Testis (tissue), 5 donors: ENCODE measurements at places on chromosomes 2 and 18. TPM values are rescaled to one million over a fixed set of nuclear protein-coding genes. Genes with fewer than 3 reads are reported as not detected.

DNA sequence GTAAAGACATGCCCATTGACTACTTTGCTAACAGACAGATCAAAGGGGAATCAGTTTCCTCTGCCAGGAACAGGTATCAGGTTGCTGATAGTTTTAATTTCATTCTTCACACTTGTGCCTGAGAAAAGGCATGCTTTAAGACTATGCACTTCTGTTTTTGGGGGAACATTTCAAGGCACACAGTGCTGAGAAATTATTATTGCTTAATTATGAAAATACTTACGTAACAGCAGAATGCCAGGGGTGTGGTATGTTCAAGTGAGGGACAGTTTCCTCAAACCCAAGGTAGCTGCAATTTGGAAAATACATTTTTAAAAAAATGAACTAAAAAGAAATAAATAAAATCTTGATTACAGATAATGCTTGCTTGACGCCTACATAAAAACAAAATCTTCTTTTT lies 1746.1 kb upstream of the PIK3C3 start:
- H3K4me3 ChIP-seq: no peak overlapping the region
- no peak for DNase-seq
- H3K4me1 ChIP-seq: no peaks in the 10 kb centered on the region
- H3K36me3 ChIP-seq: no peaks in the 10 kb centered on the region
- H3K27me3 ChIP-seq: no peaks in the 10 kb centered on the region
- H3K27ac ChIP-seq: no peak overlapping the region

GRCh38 chr2:163341426-163341825 lies 394.4 kb downstream of the FIGN start:
- no peak overlapping the region for H3K4me3 ChIP-seq
- no peaks in the 10 kb centered on the region for H3K36me3 ChIP-seq
- no peaks in the 10 kb centered on the region for H3K4me1 ChIP-seq

GRCh38 chr18:24488824-24489493 lies 28.5 kb downstream of the HRH4 start:
- H3K36me3 ChIP-seq: no peaks in the 10 kb centered on the region
- H3K4me1 ChIP-seq: no peaks in the 10 kb centered on the region
- no peaks in the 10 kb centered on the region for H3K27me3 ChIP-seq

DNA sequence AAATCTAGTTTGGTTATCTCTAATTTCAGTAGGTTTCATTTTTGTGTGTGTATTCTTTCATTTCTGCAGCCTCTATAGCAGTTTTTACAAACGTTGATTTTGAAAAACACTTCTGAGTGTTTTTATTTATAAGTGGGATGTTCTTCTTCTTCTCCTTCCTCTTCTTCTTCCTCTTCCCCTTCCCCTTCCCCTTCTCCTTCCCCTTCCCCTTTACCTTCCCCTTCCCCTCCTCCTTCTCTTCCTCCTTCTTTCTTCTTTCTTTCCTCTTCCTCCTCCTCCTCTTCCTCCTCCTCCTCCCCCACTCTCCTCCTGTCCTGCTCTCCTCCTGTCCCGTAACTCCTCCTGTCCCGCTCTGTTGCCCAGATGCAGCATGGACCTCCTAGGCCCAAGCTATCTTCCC lies 4.2 kb downstream of the UGGT1 start:
- DNase-seq: no peak
- peaks cover 9% of the 10 kb centered on the region for H3K4me1 ChIP-seq
- no peaks in the 10 kb centered on the region for H3K36me3 ChIP-seq
- H3K27me3 ChIP-seq: no peaks in the 10 kb centered on the region

GRCh38 chr2:221608442-221608841 lies 36.3 kb upstream of the EPHA4 start:
- H3K27me3 ChIP-seq: no peaks in the 10 kb centered on the region
- no peak overlapping the region for H3K27ac ChIP-seq
- H3K36me3 ChIP-seq: no peaks in the 10 kb centered on the region

GRCh38 chr2:74653589-74653984 lies 460 bp upstream of the SEMA4F start:
- DNase-seq: no peak
- H3K27me3 ChIP-seq: no peaks in the 10 kb centered on the region

DNA sequence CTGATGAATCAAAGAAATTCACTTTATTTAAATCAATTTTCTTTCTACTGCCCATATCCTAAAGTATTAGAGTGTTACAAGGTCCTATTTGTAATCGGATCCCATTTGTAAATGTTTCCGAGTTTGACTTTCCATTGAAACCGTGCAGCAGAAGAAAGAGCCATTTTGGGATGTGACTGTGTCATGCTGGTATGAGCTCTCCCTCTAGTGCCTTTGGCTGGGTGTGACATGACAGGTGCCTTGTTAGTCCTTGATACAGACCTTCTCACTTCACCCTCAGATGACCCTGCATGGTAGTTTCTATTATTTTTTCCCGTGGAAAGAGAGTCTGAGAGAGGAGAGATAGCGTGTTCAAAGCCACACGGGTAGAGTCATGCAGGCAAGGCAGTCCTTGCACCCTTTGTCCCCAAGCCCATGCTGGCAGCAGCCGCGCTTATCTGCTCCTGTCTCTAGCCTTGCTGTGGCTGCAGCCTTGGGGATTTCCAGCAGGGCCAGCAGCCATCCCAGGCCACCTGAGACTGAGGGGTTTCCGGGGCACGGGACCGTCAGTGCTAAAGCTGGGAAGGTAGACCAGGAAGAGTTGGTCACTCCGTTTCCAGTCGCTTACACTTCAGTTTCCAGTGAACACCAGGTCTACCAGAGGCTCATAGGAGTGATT lies 21.4 kb downstream of the CHMP1B start:
- no peaks in the 10 kb centered on the region for H3K27me3 ChIP-seq
- peaks cover 2% of the 10 kb centered on the region for H3K4me1 ChIP-seq
- no peak overlapping the region for H3K4me3 ChIP-seq
- H3K36me3 ChIP-seq: no peaks in the 10 kb centered on the region
- DNase-seq: peak; percentile 57

DNA sequence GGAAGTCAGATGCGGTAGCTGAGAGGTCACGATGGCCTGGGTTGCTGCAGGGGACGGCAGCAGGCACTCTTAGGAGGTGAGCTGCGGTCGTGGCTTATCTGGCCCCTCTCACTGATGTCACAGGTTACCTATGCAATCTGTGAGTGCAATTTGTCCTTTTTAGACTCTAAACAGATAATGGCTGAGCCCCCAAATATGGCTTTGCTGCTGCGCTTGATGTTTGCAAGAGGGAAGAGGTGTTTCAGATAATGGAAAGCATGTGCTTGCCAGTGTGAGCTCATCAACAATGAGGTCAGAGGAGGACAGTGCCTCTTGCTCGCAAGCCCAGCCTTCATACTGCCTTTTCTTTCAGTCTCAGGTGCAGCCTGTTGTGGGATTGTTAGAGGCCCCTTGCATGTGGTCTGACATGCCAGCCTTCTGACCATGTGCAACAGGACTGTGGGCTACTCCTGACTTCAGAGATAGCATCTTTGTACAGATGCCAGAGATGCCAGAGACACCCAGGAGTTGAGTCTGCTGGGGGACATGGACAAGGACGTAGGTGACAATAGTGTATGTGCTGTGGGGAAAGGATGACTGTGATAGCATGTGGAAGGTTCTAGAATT lies 151.3 kb downstream of the TANC1 start:
- DNase-seq: peak; percentile 25
- no peak overlapping the region for H3K27ac ChIP-seq
- H3K4me1 ChIP-seq: no peaks in the 10 kb centered on the region
- no peaks in the 10 kb centered on the region for H3K36me3 ChIP-seq
- no peak overlapping the region for H3K4me3 ChIP-seq

GRCh38 chr2:176534798-176535466 lies 265.7 kb downstream of the MTX2 start:
- H3K27ac ChIP-seq: no peak overlapping the region
- DNase-seq: no peak

DNA sequence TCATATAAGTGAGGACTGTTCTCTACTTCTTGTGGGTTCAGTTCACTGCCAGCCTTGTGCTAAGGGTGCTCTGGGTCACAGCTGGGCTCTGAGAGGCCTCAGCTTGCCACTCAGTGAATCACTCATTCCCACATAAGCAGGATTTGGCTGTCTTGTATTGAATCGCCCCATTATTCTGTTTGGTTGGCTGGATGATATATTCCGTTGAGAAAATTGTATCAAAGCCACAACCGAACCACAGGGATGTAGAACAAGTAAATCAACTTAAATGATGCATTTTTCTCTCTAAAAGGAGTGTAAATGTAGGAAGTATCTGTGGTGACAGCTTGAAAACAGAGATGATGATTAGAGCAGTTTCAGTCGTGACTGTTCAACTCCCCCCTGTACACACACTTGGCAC lies 39.6 kb downstream of the TTC39C start:
- DNase-seq: no peak
- peaks cover 29% of the 10 kb centered on the region for H3K4me1 ChIP-seq
- no peaks in the 10 kb centered on the region for H3K27me3 ChIP-seq
- H3K4me3 ChIP-seq: no peak overlapping the region

- no peaks in the 10 kb centered on the region for H3K36me3 ChIP-seq
- H3K4me1 ChIP-seq: no peaks in the 10 kb centered on the region
- no peaks in the 10 kb centered on the region for H3K27me3 ChIP-seq
- H3K4me3 ChIP-seq: no peak overlapping the region
These were observed 454.0 kb upstream of the HS6ST1 start for GRCh38 chr2:128772671-128773070.

DNA sequence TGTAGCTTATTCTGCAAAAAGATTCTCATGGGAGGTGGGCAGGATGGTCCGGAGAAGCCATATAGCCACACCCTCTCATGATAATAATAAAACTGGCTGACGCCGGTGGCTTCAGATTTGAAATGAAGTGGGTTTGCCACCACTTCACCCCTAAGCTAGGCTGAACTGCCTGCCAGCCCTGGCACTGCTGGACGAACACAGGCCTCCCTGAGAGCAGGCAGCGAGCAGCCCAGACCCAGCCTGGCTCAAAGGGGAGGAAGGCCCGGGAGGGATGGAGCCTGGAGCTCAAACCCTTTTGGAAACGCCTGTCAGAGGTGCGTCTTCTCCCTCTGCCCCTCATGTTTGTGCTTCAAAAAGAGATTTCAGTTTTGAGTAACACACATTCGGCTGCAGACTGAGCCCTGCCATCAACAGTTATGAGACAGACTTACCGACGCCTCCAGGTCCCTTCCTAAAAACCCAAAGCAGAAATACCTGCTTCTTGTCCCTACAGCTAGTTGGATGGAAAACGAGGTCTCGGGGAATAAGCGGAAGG lies 71.1 kb upstream of the HPCAL1 start:
- peaks cover 12% of the 10 kb centered on the region for H3K4me1 ChIP-seq
- H3K27me3 ChIP-seq: no peaks in the 10 kb centered on the region
- no peak overlapping the region for H3K4me3 ChIP-seq
- DNase-seq: no peak
- no peak overlapping the region for H3K27ac ChIP-seq

- no peaks in the 10 kb centered on the region for H3K36me3 ChIP-seq
- H3K4me3 ChIP-seq: no peak overlapping the region
- no peak for DNase-seq
- H3K27me3 ChIP-seq: no peaks in the 10 kb centered on the region
- no peaks in the 10 kb centered on the region for H3K4me1 ChIP-seq
- H3K27ac ChIP-seq: no peak overlapping the region
These were observed 561.1 kb downstream of the CNTNAP5 start for GRCh38 chr2:124586210-124586609.

DNA sequence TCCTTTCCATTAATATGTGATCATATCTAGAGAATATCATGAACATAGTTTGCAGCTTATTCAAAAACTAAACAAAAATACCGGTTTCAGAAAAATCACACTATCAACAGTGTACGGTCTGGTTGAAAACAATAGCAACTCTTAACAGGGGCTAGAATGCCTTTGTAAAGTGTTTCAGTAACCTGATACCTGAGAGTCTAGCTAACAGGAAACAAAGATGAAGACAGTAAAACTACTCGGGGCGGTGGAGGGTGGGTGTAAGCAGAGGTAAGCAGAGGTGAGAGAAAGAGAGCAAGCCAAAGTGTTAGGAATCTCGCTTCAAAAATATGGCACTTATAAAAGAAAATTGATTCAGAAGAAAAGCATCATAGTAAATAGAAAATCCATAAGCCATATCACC lies 109.0 kb upstream of the RGPD4 start:
- no peaks in the 10 kb centered on the region for H3K4me1 ChIP-seq
- no peak overlapping the region for H3K4me3 ChIP-seq
- no peaks in the 10 kb centered on the region for H3K27me3 ChIP-seq
- no peak overlapping the region for H3K27ac ChIP-seq
- DNase-seq: no peak

DNA sequence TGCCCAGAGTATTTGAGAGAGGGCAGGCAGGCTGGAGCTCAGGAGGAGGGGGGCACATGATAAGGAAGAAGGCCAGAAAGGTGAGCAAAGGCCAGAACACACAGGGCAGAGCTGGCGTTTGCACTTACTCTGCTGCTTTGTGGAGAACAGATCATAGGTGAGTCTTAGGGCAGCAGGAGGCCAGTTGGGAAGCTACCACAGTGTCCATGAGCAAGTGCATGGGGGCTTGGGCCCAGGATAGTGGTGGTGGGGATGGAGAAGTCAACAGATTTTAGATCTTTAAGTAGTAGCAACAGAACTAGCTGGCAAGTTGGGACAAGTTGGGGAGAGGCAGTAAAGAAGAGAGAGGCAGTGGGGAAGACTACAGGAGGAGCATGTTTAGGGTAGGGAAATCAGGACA lies 168.0 kb downstream of the ANTXR1 start:
- no peak overlapping the region for H3K4me3 ChIP-seq
- no peaks in the 10 kb centered on the region for H3K27me3 ChIP-seq
- H3K36me3 ChIP-seq: no peaks in the 10 kb centered on the region
- H3K27ac ChIP-seq: no peak overlapping the region

DNA sequence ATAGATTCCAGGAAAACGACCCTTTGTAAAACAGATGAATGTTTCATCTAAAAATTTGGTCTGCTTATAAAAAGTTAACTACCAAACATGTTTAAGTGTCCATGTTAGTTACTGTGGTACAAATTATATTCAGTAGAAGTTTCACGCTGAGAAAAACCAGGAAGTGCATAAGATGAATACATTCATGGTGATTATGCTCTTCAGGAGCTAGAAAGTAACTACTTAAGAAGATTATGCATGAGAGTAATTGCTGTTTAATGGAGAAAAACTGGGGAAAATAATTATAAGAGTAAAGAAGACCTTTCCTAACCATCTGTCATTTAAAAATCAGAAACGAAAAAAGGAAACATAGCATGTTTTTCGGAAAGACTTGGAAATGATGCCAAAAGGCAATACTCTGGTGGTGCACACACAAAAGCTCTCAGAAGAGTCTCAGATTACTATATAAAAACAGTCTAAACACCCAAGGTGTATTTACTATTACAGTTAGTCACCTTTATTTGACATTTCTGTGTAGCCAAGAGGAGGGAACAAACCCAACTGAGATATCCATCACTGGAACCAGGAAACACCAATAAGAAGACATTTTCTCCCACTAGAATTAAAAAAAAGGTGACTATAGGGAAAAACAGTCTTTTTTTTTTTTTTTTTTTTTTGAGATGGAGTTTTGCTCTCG lies 38.8 kb upstream of the METTL21A start:
- H3K27me3 ChIP-seq: no peaks in the 10 kb centered on the region
- H3K4me1 ChIP-seq: no peaks in the 10 kb centered on the region
- no peaks in the 10 kb centered on the region for H3K36me3 ChIP-seq
- H3K27ac ChIP-seq: no peak overlapping the region
- H3K4me3 ChIP-seq: no peak overlapping the region

Gene TGFA
- total RNA-seq: 0.62 TPM

Gene KIF1A
- total RNA-seq: 42.1 TPM

Gene ERMN
- 1.1 TPM for total RNA-seq

Gene RNU2-63P
- not detected for total RNA-seq

Gene OTOS
- not detected for total RNA-seq

Gene ASNSD1
- total RNA-seq: 42.5 TPM

Gene CRYBA2
- 2.9 TPM for total RNA-seq

Gene MC4R
- total RNA-seq: not detected
